ENCODE measurements at places on chromosomes 13 and 19.

DNA sequence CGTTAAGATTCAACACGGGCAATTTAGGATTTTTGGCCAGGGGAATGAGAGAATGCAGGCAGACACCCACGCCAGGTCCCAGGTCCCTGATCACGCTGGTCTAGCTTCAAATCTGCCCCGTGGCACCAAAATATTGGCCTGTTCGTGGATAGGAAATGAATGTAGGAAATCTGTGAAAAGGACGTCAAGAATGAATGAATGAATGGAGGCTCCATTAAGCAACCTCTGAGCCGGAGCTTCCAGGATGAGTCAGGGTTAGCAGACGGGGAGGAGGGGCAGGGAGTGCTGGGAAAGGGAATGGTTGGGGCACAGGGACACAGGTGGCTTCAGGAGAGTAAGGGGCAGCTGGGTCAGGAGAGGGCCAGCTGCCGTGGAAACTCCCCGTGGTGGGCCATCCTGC lies 4.2 kb downstream of the SULT2B1 start:
- DNase-seq: no peak

GRCh38 chr13:46624353-46624752 lies 71.4 kb downstream of the LRCH1 start:
- DNase-seq: no peak

DNA sequence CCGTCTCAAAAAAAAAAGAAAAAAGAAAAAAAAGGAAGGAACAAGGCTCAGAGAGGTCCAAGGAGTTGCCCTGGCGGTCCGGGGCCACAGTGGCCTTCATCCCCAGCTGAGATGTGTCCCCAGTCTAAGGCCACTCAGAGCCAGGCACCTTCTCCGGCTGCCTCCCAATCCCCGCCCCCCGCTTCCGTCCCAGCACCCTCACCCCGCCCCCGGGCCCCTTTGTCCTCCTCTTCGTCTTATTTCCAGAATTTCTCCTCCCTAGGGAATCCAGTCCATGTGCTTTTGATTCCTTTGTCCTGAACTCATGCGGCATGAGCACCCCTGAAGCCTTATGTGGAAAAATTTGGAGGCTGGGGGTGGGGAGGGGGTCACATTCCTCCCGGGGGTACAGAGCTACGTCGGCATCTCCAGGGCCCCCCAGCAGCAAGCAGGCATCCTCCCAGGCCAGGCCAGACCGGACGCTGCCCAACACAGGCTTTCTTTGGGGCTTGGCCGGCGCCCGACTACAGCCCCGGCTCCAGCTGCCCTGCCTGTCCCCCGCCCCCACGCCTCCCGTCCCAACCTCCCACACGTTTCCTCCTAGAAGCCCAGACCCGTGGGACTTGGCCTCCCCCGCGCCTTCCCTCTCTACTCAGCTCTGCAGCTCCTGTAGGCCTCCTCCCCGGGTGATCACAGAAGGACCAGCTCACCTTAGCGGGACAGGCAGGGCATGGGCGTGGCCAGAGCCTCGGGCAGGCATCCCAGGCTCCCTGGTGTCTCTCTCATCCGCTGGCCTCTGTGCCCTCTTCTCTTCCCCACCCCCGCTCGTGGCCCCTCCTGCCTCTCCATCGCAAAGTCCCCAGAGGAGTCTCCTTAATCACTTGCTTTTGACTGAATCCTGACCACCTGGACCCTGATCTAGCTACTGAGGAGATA lies 17.8 kb upstream of the ADGRE5 start:
- DNase-seq: no peak

DNA sequence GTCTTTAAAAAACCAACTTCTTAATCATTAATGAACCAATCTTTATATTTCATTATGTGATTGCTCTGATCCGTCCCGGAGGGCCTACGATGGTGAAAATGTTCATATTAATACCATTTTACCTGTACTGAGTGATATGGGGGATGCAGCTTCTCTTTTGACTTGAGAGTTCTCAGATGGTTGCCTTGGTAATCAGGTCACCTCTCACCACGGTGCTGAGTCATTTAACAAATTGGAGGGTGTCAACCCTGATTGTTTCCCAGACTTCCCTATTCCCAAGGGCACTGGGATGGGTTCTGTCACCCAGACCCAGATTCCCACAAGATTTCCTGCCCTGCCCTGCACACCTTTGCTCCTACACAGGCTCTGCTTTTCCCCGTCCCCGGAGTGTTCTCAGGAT lies 128.5 kb upstream of the TMTC4 start:
- no peak for DNase-seq

GRCh38 chr13:40026174-40026585 lies 370.7 kb downstream of the COG6 start:
- DNase-seq: peak; percentile 78

DNA sequence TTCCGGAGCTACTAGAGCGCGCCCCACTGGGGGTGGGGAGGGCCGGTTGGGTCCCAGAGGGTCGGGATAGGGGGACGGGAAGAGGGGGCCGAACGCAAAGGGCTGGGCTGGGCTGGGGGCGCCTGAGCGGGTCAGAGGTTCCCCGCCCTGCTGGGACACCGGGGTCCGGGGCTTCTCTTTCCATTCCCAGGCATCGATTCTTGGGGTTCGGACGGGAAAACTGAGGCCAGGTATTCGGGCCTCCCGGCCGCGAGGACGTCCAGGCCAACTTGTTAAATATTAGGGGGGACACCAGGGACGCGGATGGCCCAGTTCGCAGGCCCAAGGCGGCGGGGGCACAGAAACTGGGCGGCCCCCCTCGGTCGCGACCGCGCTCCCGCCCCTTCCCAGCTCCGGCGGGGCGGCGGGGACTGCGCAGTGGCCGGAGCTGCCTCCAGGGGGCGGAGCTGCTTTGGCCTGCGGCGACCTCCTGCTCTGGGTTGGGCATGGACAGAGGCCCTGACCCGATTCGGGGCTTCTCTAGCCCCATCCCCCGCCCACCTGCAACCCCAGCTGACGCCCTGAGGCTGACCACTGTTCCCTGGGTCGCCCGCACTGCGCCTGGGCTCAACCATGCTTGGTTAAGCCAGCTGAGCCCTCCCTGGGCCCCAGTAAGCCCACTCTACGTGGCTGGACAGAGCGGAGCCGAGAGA lies 1.2 kb upstream of the KLF16 start:
- no peak for DNase-seq

GRCh38 chr13:21637296-21637695 lies 33.3 kb upstream of the MICU2 start:
- no peak for DNase-seq

GRCh38 chr19:53957448-53958167 lies 5.1 kb upstream of the CACNG8 start:
- no peak for DNase-seq

DNA sequence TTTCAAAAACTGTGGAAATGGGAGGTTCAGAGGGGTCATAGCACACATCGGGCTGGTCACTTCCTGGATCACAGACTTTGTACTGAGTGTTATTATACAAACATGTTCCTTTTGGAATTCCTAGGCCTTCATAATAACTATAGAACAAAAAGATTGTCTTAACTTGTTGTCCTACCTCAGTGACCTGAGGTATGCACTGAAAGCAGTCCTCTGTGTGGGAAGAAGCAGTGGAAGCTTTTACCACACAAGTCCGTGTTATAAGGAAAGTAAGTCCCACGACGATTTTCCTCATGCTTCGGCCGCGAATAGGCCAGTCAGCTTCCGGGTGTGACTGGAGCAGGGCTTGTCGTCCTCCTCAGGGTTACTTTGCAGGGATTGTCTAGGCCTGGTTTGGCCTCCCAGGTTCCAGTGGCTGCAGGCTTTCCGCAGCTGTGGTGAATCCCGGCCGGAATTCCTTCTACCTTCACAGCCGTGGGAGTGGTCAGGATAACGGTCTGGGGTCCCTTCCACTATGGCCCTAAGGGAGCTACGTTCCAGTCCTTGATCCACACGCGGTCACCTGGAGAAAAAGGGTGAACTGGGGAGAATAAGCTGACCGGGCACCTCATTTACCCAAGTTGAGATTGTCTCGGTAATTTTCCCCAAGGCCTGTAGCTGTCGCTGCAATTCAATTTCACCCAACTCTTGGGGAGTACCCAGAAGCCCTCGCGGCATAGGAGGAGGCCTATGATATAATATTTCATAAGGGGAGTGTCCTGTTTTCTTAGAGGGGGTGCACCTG lies 16.0 kb downstream of the NAPSA start:
- no peak for DNase-seq

DNA sequence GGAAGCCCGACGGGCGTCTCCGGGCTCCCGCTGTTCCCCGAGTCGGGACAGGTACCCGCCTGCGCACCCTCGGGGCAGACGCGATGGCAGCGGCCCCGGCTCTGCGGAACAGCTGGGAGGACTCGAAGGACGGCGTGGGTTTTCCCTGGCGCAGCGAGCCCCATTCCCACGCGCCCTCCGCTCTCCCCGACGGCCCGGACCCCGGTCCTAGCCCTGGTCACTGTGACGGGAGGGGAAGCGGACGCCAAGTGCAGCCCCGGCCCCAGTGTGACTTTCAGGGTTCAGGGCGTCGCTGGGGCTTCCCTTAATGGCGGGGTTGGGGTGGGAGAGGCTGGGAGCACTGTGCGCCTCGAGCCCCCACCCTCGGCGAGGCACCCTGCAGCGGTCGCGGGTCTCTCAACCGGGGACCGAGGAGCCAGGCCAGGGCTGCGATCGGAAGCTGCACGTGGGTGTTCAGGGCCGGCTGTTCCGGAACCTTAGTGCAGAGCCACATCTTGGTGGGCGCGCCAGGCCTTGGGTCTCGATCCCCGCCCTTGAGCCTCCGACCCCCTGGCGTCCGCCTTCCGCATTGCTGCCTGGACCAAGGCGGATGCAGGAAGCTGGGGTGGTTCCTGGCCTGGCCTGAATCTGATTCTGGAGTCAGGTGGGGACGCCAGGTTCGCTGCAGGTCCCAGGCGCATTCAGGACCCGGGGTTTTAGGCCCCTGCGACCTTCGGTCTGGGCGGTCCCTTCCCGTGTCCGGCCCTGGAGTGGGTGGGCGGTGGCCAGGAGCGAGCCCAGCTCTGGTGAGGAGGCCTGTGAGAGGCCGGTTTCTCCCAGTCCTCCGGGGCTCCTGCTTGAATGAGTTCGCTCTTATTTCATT lies 3.5 kb downstream of the LGALS7B start:
- DNase-seq: no peak

GRCh38 chr13:25179832-25180774 lies 8.0 kb upstream of the AMER2 start:
- DNase-seq: no peak

- no peak for DNase-seq
Measured at GRCh38 chr13:72314210-72314609, 413.2 kb downstream of the MZT1 start.

GRCh38 chr19:41305927-41306793 lies 3.8 kb upstream of the CCDC97 start:
- no peak for DNase-seq

GRCh38 chr13:99506634-99507033 lies 5.4 kb downstream of the TM9SF2 start:
- DNase-seq: no peak

DNA sequence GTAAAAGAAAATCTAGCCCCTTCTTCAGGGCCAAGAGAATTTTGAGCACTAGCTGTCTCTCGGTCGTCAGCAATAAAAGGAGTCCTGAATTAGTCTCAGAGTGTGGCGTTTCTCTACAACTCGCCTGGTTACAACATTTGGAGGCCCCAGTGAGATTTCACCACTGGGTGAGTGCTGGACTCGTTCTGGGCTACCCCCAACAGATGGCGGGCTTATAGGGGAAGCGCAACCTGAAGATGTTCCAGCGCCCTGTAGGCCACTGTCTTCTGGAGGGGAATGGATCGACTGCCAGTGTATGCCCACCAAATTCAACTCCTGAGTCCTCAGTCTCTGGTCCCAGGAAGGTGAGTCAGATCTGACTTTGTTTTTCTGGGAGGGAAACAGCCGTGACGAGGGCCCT lies 11.7 kb upstream of the ZNF181 start:
- DNase-seq: no peak

- no peak for DNase-seq
Measured at GRCh38 chr19:45938733-45939319, 24.2 kb upstream of the NANOS2 start.
